ENCODE measurements at places on chromosomes 2 and 18.

DNA sequence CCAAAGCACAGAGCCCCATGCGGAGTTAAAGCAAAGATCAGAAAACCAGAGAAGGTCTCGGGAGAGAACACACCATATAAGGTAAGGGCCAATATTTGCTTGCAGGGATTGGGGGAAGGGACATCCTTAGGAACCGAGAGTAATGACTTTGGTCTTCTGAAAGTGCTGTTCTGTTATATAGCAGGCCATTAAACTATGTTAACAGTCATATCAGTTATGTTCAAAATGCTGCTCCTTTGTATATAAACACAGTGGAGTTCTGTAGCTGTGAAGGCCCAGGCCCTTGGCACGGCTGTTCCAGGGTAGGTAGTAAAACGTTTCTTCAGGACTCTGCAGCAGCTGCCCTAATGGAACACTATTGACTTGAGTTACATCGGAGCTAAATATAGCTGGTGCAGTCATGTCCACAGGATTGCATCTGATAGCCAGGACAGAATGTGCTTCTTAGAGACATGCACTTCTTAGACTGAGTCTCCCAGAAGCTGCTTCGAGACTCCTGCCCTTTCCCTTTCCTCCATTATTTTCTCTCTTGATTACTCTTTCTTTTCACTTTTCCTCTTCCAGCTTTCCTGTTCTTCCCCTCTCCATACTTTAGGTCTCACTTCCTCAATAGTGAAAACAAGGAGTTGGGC lies 122.4 kb downstream of the SETBP1 start:
- DNase-seq = no peak

DNA sequence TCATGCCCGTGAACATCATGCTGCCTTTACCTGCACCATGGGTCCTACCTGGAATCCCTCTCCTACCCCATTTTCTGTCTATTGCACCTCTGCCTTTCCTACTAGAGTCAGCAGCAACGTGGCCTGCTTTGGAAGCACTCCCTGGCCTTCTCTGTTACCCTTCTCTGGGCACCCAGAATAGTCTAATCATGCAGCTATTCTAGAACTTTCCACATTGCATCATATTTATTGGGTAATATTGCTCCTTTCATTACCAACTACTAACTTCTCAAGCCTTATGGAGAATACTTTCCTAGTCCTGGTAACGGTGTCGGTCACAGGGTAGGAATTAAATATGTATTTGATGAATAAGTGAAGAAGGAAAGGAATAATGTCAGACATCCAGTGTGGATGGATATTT lies 33.3 kb upstream of the CREG2 start:
- no peak for DNase-seq

GRCh38 chr2:105299290-105299689 lies 30.2 kb downstream of the TGFBRAP1 start:
- no peak for DNase-seq

- no peak for DNase-seq
Observed at GRCh38 chr2:2899826-2900225, 477.8 kb downstream of the EIPR1 start.

GRCh38 chr2:234885886-234886285 lies 65.9 kb upstream of the SH3BP4 start:
- DNase-seq = no peak

DNA sequence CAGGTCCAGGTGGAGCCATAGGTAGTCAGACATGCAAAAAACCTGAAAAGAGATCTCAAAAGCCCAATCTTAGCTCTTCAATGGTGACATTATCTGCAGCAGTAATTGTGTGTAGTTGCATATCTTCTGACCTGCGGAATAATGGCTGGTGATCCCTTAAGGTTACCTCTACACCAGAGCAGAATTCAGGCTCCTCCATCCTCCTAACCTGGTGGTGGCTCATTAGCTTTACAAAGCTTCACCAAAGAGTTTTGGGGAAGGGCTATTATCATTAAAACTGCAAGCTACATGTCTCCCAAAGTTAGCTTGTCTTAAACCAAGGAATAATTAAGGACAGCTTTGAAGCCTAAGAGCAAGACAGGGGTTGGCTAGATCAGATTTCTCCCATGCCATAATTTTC lies 42.6 kb upstream of the CHST9 start:
- no peak for DNase-seq

DNA sequence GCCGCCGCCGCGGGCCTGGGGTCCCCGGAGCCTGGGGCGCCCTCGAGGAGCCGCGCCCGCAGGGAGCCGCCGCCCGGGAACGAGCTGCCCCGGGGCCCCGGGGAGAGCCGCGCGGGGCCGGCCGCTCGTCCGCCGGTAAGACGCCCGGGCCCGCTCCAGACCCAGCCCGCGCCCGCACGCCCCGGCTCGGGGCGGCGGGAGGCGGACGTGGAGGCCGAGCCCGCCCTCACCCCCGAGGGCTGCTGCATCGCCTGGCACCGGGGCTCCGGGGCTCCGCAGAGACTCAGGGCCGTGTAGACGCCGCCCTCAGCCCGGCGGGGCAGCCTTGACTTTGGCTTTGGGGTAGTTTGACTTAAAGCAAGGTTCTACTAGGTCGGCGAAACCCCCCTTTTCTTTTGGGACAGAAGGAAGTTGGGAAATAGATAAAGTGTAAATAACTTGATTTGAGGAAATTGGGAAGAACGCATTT lies 335 bp downstream of the ERFE start:
- no peak for DNase-seq

All from NCI-H1417 treated with DMSO at 0.1 percent for 48 hours (cell line).